NCI-H2081 (cell line): ENCODE measurements at places on chromosomes 1 and 21.

DNA sequence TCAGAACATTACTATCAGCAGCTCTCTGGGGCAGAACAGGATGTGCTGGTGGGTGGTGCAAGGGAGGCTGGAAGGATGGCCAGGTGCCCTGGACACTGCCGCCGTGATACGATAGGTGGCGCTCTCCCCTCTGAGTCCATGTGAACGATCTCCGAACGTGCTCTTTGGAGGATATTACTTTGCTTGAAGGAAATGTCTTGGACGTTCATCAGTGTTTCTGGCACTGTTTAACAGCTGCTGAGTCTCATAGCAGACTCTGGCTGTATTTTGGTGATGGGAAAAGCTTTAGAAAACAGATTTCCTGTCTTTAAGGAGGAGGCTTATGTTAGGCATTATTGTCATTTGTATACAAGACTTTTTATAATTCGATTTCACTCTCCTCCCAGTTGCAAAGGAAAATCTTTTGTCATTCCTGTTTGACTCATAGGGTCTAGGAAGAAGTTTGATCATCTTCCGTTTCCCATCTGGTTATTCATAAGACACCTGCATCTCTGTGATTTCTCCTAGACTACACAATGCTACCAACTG lies 386.2 kb upstream of the ADGRL2 start:
- DNase-seq = peak; percentile 49

DNA sequence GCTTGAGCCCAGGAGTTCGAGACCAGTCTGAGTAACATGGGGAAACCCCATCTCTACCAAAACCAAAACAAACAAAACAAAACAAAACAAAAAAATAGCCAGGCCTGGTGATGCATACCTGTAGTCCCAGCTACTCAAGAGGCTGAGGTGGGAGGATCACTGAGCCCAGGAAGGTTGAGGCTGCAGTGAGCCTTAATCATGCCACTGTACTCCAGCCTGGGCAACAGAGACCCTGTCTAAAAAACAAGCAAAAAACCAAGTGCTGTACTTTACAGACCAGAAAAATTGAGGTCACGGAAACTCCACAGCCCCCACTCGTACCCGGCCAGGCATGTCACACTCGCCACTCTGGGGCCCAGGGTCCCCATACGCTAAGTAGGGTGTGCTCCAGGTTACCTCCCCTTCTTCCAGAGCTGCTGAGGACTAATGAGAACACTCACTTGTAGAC lies 22.9 kb downstream of the ATP2B4 start:
- DNase-seq = no peak

DNA sequence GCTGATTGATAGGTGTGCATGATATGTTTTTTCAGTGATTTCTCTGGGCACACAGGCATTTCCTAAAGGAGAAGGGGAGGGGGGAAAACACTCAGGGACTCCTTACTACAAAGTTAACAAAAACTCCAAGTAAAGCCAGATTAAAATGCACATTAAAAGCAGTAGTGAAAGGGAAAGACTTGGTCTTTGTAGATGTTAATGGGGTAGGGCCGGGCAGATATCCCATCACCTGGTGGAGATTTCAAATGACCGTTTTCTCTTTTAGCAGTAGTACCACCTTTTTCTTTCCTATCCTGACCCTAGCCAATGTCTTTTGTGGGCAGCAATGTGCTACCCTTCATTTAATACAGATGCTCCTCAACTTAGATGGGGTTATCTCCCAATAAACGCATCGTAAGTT lies 32.5 kb downstream of the RTCA start:
- no peak for DNase-seq

- DNase-seq = no peak
Measured at GRCh38 chr1:9689971-9690381, 38.4 kb downstream of the PIK3CD start.

DNA sequence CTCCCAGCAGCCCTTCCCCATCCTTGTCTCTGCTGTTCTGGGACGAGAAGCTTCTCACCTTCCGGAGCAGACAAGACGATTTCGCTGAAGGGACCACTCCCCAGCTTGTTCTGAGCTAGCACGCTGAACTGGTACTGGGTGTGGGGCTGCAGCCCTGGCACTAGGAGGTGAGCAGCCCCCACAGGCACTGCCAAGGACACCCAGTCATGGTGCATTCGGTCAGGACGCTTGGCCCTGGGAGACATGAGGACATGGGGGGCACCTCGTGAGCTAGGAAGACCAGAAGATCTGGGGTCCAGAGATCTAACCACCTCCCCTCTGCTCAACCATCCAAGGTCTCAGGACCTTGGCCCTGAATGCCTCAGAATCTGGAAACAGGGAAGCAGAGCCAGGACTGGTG lies 5.3 kb upstream of the TAGLN2 start:
- no peak for DNase-seq

DNA sequence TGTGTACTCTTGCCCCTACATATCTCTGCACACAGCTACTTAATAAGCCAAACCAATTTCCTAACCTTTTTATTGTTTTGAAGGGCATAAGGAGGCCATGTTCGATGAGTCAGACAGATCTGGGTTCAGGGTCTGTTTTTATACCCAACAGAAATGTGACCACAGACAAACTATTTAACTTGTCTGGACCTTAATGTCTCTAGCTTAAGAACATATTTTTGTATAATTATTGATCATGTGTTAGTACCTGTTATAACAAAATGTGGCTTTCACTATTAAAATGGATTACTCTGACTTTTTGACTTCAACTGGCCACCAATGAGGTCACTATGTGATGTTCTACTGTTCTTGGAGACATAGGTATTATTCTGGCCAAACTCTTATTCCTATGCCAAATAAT lies 507.8 kb upstream of the USP24 start:
- no peak for DNase-seq

DNA sequence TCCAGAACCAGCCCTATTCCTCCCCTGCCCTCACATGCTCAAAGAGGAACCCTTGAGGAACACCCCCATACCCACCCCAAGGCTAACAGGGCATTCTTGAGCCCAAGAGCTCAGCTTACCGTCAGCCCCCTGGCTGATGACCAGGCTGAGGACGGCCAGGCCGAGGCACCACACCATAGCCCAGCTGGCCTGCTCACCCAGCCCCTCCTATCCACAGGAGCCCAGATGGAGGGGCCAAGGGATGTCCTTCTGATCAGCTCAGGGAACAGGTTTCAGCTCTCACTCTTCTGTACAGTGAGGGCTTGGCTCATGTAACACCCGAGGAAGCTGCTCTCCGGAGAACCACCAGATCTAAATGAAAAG lies 2.2 kb downstream of the IGSF9 start:
- DNase-seq = no peak

- no peak for DNase-seq
Measured at GRCh38 chr21:28325618-28326017, 667.1 kb downstream of the LTN1 start.

DNA sequence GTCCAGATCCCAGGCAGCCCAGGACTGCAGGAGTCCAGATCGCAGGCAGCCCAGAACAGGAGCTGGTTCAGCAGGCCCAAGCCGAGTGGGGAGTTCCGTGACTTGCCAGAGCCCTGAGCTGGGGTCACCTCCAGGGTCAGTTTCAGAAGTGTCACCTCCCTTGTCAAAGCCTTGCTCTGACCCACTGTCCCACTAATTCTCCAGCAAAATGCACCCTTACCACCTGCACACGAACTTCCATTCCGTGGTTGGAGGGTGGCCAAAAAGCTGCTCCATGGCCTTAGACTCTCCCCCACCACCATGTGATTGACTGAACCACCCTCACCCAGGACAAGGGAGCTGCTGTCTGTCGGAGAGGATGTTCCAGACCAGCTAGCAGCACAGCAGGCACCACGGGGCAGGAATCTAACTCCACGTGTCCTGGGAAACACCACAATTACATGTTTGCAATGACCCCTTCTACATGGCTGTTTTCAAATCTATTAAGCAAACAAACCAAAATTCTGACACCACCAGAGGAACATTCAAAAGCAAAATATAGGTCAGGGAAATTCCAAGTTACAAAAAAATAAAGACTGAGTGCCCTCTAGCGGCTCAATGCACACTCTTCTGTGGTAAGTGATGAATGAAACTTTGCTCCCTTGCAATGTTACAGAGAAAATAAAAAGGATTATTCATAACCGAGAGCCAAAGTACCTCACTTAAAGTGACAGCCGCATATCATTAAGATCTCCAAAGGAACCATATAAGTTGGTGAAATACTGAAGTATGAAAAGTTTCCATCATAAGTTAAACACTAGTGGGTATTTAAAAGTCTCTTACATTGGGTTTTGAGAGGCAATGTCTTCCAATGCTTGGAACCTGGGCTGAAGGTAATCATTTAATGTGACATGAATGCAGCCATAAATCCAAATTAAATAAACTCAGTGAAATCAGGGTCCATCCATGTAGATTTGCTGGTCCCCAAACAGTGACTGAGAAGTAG lies 76.3 kb downstream of the NPHP4 start:
- DNase-seq = peak; percentile 18

GRCh38 chr21:16258844-16259611 lies 529.2 kb downstream of the USP25 start:
- DNase-seq = no peak

GRCh38 chr1:156828400-156829124 lies 11.9 kb upstream of the SH2D2A start:
- no peak for DNase-seq

GRCh38 chr1:77395051-77395450 lies 113.2 kb downstream of the AK5 start:
- DNase-seq = no peak

DNA sequence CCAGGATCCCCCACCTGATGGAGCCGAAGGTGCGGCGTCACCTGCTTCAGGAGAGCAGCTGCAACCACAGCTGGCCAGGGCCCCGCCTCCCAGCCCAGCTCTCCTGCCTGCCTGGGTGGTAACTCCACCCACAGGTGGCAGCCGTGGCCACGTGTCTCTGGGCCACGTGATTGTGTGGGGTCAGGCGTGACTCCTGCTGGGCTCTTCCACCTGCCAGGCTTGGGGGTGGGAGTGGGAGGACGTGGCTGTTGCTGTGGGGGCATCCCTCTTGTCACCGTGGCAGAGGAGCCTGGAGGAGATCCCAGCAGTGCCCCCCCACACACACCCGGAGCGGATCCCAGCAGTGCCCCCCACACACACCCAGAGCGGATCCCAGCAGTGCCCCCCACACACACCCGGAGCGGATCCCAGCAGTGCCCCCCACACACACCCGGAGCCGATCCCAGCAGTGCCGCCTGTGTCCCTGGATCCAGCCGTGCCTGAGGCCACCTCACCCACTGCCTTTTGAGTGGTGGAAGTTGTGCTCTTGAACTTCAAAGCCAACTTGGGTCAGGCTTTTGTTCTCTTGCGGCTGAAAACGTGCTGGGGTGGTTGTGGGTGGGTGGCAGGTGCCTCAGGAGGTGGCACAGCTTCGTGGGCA lies 32.2 kb downstream of the POFUT2 start:
- peak; percentile 26 for DNase-seq

- DNase-seq = no peak
Measured at GRCh38 chr1:221783936-221784335, 42.0 kb upstream of the DUSP10 start.
